ENCODE measurements at places on chromosomes 13 and 19.

GRCh38 chr13:43764349-43764748, 22.4 kb downstream of the ENOX1 start:
- no peak for DNase-seq

GRCh38 chr19:46990991-46991676, 28.5 kb upstream of the NPAS1 start:
- peak; percentile 72 for DNase-seq

- no peak for DNase-seq
These were observed 1.4 kb downstream of the STK11 start for GRCh38 chr19:1206864-1207450.

DNA sequence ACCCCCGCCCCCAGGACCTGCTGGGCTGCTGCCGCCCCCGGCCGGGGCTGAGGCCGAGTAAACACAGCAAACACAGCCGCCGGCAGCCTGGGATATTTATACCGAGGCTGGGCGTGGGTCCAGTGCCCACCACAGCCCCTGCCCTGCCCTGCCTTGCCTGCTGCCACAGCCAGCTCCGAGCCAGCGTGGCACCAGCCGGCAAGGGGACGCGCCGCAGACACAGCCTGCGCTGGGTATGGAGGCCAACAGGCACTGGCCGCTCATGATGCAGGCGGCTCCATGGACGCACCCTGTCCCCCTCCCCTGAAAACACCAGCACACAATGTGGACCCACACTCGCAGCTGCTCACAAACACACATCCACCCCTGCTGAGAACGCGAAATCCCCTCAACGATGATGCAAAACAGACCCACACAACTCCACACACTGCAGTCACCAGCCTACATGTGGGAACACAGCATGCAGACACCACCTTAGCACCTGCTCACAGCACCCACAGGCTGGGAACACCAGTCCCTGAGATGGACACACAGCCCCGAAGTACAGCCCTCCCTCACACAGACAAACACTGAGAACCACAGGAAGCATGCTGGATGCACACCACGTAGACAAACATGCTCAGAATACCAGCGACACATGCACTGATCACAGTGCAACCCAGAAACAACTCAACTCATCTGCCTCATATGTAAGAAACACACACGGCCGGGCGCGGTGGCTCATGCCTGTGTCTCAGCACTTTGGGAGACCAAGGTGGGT, 16.2 kb downstream of the CCDC97 start:
- no peak for DNase-seq

GRCh38 chr13:36418022-36418805, 14.1 kb upstream of the CCNA1 start:
- DNase-seq, result no peak

DNA sequence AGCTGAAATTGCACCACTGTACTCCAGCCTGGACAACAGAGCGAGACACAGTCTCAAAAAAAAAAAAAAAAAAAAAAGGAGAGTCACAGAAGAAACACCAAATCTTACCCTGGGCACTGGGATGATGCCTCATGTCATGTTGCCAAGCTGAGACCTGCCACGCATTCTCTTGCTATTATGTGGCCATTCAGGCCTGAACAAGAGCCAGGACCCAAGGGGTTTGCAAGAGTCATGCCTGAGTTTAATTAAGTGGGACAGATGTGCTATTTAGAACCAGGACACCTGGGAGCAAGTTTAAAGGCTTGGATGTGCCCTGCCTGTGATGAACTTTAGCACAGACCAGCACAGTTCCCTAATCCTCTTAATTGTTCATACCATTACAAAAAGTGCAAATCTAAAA, 9.8 kb downstream of the PNMA8A start:
- DNase-seq, result peak; percentile 81

GRCh38 chr19:461721-462551, 1.1 kb upstream of the SHC2 start:
- peak; percentile 13 for DNase-seq

GRCh38 chr19:2309734-2310362, 1.9 kb upstream of the LINGO3 start:
- no peak for DNase-seq

- peak; percentile 97 for DNase-seq
These were observed 512 bp upstream of the ARHGAP35 start for GRCh38 chr19:46860125-46860845.
